ENCODE measurements at places on chromosomes 6 and 20.

DNA sequence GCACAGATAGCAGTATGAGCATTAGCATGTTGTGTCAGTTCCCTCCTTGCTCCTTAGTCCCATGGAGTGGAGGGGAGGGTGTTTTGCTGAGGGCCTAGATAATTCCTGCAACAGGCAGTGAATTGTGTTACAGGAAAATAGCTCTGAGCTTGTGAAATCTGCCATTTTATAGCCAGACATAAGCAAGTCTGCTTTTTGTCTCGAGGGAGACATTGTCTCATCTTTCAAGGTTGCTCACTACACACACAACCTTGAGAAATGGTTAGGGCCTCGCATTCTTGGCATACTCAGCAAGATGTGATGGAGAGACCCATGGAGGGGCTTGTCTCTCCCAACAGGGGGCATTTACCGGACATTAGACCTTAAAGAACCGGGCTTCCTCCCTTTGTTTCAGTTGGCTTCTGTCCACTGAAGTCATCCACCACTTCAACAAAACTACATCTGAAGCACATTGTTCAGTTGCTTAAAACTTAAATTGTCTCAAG lies 108.0 kb upstream of the FOXO3 start:
- DNase-seq: no peak

DNA sequence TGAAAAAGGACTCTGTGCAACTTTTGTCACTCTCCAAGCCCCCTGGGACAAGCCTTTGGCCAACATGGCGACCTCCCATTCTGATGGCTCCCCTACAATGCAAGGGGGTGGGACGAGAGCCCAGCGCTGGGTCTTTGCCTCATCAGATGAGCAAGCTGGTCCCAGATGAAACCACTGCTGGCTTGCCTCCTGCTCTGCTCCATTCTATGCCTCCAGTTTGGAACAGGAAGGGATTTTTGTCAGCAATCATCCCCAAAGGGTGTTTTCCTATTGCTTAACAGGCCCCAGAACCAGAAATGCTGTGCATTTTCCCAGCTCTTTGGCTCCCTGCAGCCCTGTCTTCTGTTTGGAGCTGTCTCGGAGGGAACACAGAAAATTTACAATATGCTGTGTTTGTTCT lies 412.7 kb downstream of the MAFB start:
- no peak for DNase-seq

- DNase-seq: peak; percentile 9
Observed at GRCh38 chr20:7980332-7981046, 39.1 kb downstream of the TMX4 start.

- DNase-seq: no peak
Observed at GRCh38 chr20:63136296-63136695, 79.6 kb downstream of the YTHDF1 start.

GRCh38 chr6:92459606-92460005 lies 959.8 kb downstream of the EPHA7 start:
- DNase-seq: no peak

GRCh38 chr6:4287372-4287771 lies 152.0 kb upstream of the ECI2 start:
- DNase-seq: no peak
